T-helper 1 cell treated with Interleukin-12 subunit alpha and Interleukin-12 subunit beta and Interleukin-4 antibody, amounts not matched to agents 30 ng/mL and 1 ng/mL, for 36 hours (primary cell): ENCODE measurements at places on chromosomes 2 and 18. TPM values are rescaled to one million over a fixed set of nuclear protein-coding genes. Genes with fewer than 3 reads are reported as not detected.

GALM gene
- total RNA-seq = 52.4 and 57.6 TPM in 2 replicates

C2orf15 gene
- 0.20 and 0.25 TPM in 2 replicates for total RNA-seq

MC4R gene
- total RNA-seq = not detected in 2 replicates

SEMA4F gene
- 3.1 and 5.5 TPM in 2 replicates for total RNA-seq

SLC1A4 gene
- 35.7 and 38.1 TPM in 2 replicates for total RNA-seq
